ENCODE measurements at places on chromosomes 2 and 18. TPM values are rescaled to one million over a fixed set of nuclear protein-coding genes. Genes with fewer than 3 reads are reported as not detected.

The DSG2 gene
- total RNA-seq = 0.49 TPM

GRCh38 chr18:801137-801536, 10.9 kb downstream of the YES1 start:
- DNase-seq = no peak

The RAPGEF4 gene
- 2.5 TPM for total RNA-seq

DNA sequence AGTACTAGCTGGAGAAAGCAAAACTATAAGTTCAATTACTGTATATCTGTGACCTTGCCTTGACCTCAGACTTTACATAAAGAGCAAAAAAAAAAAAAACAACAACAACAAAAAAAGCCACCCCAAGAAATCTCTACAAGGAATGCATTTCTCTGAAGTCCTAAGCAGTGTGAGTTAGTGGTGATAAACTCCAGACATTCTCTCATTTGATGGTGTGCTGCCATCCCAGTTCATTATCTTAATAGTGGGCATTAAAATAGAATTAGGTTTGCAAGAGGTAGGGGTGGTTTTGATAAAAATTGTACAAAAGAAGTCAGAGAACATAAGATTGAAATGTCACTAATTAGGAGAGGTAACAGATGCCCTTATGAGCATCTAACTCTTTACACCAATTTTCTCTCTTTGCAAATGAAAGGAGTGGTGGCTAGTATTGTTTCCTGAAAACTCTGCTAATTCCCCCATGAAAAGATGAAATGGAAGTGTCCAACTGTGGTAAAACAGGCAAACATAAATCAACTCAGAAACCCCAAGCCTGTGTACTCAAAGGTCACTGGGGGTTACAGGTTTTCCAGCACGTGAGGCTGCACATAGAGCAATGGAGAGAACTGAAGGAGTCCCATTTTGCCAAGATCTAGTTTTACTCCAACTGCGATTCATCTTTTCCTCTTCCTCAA, 131.9 kb downstream of the MEIS1 start:
- no peak for DNase-seq
